ENCODE measurements at places on chromosomes 7 and 10.

DNA sequence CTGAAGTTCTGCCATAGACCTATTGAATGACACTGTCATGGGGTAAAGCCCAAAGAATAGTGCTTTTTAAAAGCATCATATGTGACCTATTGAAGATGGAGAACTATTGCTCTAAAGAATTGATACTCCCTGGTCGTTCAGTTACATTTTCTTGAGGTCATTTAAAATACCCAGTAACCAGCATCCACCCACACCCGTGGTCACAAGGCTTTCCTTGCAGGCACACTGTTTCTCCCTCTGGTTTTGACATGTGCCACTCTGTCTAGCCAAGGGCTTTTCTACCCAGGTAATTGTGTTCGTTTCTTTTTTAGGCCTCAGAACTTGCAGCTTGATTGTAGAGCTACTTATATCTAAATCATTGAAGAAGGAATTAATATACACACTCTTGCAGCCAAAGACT is 68.3 kb upstream of the LYZL2 start:
- DNase-seq, result no peak

GRCh38 chr7:73941836-73942551 is 81.0 kb downstream of the TMEM270 start:
- no peak for DNase-seq

- no peak for DNase-seq
These were observed 17.5 kb downstream of the RASGEF1A start for GRCh38 chr10:43249151-43249961.

DNA sequence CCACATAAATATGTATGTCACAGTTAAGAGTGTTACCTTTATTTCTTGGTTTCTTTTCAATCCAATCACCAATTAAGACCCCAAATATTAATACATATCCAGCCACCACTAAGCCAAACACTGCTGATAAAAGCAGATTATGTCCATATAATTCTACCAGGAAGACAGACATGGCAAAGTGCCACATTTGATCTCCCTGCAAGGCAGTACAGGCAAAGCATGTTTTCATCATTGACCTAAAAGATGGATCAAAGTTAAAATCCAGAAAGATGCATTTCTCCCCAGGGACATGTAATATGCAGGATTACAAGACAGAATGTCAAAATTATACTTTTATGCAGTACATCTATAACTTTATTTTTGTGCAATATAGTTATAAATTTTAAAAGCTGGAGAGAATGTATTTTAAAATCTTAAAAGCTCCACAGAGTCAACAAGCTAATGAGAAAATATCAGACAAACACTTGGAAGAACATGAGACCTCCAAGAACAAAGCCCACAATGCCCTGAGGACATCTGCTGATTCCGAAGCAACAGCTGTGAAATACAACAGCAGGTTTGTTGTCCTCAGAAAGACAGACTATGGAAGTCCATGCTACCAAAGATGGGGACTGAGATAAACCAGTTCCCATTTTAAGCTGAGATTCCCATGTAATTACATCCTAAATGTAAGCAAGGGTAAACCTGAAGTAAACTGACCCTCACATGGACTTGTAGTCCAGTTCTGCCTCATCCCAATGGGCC is 54.5 kb upstream of the TOMM7 start:
- no peak for DNase-seq

GRCh38 chr7:102222445-102222844 is 64.2 kb upstream of the SH2B2 start:
- no peak for DNase-seq

DNA sequence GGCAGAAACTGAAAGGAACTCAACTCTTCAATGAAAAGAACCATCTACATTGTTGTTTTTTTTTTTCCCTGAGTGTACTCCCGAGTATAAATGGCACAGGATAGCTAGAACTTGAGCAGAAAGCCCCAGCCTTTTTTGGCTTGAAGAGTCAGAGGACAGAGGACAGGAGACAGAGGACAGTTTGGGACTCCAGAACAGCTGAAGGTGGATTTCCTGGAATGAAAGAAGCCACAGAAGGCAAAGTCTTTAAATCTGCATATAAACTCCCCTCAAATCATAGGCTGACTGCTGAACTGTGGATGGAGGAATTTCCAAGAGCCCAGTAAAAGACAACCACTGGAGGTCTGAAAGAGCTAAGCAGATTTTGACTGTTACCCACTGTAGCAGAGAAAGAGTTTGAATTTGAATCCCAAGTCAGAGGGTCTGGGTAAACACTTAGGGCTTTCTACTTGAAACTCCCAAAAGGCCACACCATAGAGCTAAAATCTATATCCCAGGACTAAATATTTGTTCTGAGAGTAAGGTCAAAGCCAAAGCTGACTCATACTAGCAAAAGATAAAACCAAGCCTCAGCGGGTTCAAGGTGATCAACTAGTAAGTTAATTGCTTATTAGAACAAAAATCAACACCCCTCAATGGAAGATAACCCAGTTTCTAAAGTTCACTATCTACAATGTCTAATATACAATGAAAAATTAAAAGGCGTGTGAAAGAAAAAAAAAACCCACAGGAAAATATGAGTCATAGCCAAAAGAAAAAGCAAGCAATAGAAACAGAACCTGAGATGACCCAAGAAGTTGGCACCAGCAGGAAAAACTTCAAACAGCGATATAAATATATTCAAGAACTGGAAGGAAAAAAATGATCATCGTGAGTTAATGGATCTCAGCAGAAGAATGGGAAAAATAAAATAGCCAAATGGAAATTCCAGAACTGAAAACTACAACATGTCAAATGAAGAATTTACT is 1.8 kb upstream of the OPN1SW start:
- DNase-seq, result no peak

- DNase-seq, result no peak
These were observed 48.8 kb downstream of the PLPP4 start for GRCh38 chr10:120505866-120506265.

GRCh38 chr7:45039106-45039505 is 39.1 kb downstream of the CCM2 start:
- no peak for DNase-seq

- DNase-seq, result no peak
These were observed 4.0 kb upstream of the LEP start for GRCh38 chr7:128236924-128237586.

DNA sequence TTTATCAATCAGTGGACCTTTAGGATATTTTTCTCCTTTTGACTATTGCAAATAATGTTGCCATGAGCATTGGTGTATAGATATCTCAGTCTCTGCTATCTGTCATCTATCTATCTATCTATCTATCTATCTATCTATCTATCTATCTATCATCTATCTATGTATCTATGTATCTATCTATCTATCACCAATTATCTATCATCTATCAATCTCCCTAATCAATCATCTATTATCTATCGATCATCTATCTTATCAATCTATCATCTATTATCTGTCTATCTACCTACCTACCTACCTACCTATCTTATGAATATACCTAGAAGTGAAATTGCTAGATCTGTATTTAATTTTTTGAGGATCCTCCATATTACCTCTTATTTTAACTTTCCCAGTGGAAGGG is 69.6 kb downstream of the EMX2 start:
- no peak for DNase-seq

- DNase-seq, result no peak
These were observed 93.5 kb downstream of the ZNF783 start for GRCh38 chr7:149355390-149356048.

DNA sequence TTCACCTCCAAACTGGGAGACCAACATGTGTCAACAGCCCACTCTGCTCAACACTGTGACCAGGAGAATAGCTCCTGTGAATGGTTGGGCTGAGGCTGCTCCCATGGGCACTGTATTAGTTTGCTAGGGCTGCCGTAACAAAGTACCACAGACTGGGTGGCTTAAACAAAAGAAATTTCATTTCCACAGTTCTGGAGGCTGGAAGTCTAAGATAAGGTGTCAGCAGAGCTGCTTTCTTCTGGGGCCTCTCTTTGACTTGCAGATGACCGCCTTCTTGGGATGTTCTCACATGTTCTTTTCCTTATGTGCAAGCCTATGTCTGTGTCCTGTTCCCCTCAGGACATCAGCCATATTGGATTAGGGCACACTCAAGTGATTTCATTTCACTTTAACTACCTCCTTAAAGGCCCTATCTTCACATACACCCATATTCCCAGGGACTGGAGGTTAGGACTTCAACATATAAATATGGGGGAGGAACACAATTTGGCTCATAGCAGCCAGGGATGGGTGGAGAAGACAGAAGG is 90.3 kb downstream of the CPED1 start:
- no peak for DNase-seq

- DNase-seq, result no peak
These were observed 1016.4 kb upstream of the SORCS1 start for GRCh38 chr10:108180878-108181277.

GRCh38 chr7:83579740-83580139 is 69.2 kb downstream of the SEMA3E start:
- no peak for DNase-seq

DNA sequence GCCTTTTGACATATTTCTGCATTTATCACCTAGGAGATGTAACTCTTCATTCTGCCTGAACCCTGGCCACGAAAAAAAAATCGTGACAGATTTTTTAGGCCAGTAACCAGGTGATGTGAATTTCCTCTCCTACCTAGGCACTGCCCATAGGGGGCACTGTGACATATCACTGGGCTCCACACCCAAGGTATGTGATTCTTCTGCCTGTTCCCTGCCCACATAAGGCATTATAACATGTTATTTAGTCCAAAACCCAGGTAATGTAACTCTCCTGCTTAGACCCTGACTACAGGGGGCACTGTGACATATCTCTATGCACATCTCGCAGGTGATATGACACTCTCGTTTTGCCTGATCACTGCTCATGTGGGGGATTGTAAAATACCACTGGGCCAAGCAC is 29.5 kb upstream of the ZNF107 start:
- peak; percentile 14 for DNase-seq

GRCh38 chr10:70928140-70928539 is 39.8 kb upstream of the PCBD1 start:
- DNase-seq, result no peak

DNA sequence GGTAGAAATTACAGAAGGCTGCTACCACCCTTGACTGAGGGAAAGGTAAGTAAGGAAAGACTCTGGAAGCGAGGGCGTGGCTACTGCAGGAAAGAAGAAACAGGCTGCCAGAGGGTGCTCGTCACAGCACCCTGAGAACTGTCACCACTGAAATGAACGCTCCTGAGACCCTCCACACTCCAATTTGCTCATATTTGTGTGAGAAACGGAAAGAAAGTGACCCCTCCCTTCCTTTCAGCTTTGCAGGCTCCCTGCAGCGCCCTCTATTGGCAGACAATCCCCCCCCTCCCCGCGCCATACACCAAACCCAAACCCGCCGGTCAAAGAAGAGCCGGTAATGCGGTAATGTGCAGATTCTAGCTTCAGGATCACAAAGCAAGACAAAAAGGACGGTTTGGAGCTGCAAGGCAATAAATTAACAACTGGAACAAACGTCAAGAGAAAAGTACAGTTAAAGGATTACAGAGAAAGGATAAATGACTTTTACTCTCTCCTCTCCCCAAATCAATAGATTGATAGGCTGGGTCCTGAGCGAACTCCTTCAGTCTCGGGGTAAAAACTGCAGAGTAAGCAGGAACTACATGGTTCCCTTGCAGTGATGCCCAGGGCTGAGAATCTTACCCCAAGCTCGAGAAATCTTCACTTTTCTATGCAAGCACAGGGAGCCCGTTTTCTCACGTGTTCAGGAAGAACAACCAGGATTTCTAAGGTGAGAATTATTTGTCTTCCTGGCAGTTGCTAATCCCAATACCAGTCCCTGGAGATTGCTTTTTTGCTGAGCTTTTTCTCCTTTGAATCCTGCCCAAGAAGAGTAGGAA is 47.6 kb downstream of the STEAP1B start:
- DNase-seq, result no peak

GRCh38 chr10:104472505-104472904 is 118.9 kb downstream of the CFAP58 start:
- DNase-seq, result no peak

DNA sequence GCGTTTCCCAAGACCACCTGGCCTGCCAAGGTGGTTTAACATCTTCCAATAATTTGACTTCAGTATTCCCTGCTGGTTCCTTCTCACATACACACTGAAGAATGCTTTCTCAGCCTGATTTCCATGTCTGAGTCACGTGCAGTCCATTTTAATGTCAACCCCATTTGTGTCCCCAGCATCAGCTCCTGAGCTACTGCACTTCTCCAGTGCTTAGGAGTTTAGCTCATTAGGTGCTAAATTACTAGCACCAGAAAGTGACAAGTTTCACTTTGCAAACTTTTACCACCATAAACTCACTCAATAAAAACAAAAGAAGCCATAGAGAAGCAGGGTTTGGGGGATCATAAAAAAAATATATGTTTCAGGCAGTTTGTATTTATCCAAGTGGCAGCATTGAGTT is 279.3 kb upstream of the SORCS1 start:
- no peak for DNase-seq

- DNase-seq, result no peak
These were observed 69.5 kb downstream of the MYL10 start for GRCh38 chr7:101559586-101559985.

- no peak for DNase-seq
These were observed 357.1 kb downstream of the PRPF18 start for GRCh38 chr10:13943735-13944398.

DNA sequence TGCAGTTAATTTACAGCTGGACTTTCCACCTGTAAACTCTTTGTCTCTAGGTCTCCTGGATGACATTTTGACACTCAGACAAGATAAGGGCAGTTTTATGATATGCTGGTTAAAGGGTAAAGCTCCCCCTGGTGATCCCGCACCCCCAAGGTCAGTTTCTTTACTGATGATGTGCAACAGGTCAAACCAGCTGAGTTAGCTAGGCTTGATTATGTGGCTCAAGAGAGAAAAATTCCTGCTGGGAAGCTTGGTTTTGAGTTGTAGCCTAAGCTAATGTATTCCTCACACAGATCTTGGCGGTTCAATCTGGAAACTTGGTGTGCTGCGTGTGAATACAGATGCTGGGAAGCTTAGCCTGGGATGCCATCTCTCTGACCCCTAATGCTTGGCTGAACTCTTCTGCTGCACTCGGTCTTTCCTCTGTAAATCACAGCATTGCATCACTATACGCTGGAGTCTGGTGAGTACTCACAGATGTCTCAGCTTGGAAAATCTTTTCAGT is 11.4 kb upstream of the AKR1D1 start:
- no peak for DNase-seq
